Stimulated activated CD8-positive, alpha-beta memory T cell treated with anti-CD3 and anti-CD28 coated beads, Interleukin-15, amount 100 ng/mL, for 48 hours (primary cell): ENCODE measurements at places on chromosomes 7 and 10.

GRCh38 chr7:92813390-92814024, 22.9 kb downstream of the CDK6 start:
- DNase-seq, result no peak

- no peak for DNase-seq
These were observed 11.8 kb downstream of the SFXN2 start for GRCh38 chr10:102726274-102726673.

GRCh38 chr7:112546723-112547513, 66.1 kb downstream of the LSMEM1 start:
- no peak for DNase-seq

- DNase-seq, result no peak
These were observed 3.6 kb downstream of the ZNF488 start for GRCh38 chr10:47380341-47381102.

DNA sequence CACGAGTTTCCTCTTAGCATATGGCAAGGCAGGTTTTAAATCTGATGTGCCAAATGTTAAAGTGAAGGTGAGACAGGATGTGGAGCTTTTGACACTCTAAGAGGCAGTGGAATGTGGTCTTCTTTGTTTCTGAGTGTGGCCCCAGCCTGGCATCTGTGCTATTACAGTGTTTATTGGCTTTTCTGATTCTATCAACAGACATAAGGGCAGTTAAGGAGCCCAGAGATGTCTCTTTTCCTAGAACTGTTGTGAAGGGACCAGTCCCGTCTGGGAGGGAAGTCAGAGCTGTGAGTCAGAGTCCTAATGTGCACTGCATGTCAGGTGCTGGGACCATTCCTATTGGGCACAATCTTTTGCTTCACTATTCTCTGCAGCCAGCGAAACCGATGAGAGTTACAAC, 32.5 kb downstream of the TRUB1 start:
- no peak for DNase-seq

DNA sequence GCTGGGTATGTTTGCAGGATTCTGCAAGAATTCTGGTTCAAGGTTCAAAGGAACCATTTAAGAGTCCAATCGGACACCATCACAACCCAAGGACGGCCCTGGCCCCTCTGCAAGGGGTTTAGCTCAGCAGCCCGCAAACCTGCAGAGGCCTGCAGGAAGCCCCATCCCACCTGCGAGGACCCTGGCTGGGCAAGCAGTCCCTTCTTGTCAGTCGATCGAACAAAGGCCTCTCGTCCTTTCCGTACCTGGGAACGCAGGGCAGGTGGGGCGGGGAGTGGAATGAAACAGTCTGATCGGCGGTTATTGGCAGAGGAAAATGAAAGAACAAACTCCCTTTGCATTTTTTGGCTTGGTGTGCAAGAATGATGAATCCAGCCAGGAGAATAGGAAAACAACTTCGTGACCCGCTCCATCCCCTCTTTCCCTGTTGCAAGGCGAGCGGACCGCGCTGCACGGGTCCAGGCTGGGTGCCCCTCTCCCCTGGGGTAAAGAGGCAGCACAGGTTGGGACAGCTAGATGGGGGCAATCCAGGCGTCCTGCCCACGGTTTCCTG, 73.7 kb downstream of the INSIG1 start:
- no peak for DNase-seq

DNA sequence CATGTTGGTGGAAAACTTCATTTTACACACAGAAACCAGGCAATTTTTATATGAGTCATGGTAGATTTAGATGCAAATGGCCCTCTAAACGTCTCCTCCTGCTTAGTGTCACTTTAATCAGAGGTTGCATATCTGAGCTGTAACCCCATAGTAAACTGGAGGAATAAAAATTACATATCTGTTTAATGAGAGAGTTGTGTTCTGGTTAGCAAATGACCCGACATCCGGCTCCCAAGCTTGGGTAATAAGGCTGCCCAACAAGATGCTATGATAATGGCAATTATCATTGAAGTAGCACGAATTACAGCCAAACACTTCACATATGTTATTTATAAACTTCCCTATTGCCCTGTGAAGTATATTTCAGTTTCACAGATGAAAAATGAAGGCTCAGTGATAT, 10.6 kb upstream of the ADAM12 start:
- no peak for DNase-seq
